ENCODE measurements at places on chromosomes 2 and 18.

GRCh38 chr2:130756874-130757668 lies 1.7 kb downstream of the AMER3 start:
- DNase-seq = no peak

GRCh38 chr18:10190564-10190963 lies 263.9 kb upstream of the APCDD1 start:
- no peak for DNase-seq

GRCh38 chr2:210428393-210429179 lies 48.0 kb downstream of the LANCL1 start:
- DNase-seq = no peak

DNA sequence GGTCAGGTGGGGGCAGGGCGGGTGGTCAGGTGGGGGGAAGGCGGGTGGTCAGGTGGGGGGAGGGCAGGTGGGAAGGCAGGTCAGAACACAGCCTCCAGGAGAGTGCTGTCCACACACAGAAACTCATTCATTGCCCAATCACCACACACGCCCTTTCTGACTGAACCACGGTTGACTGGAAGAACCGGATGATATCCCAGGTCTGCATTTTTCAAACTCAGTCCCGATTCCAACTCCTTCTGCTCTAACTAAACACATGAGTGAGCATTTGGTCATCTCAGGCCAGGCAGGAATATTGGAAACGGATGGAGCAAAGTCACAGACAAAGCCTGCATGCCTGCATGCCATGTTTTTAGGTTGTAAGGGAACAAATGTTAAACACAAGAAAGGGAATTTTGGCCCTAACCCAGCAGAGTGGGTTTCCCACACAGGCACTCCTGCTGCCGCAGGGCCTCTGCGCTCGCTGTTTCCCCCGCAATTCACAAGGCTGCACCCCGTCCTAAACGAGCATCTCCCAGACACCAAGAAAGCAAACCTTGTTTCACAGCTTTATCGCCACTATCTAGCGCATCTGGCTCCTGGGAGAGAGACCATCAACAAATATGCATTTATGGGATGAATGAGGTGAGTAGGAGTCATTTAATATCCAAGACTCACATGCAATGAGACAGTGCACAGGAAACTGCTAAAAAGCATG lies 100.1 kb downstream of the ZNF516 start:
- DNase-seq = peak; percentile 33

- DNase-seq = no peak
These were observed 6.2 kb downstream of the INSIG2 start for GRCh38 chr2:118094503-118094902.

GRCh38 chr18:76686737-76687231 lies 135.6 kb upstream of the ZNF236 start:
- peak; percentile 39 for DNase-seq

DNA sequence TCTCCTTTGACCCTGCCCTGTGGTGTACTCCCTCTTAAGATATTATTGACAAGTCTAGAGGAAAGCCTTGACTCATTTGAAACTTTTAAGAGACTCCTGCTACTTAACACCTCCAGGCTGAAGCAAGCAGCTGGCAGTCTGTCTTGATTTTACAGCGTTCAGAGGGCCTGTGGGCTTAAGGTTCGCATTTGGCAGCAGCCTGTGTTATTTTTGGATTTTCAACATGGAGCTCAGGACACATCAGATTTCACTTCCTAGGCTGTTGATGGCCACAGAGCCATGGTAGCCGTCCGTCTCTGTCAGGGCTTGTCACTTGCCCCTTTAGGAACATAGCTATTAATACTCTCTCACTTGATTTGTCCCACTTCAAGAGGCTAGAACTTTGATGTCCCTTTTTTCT lies 73.6 kb downstream of the VWA3B start:
- no peak for DNase-seq

DNA sequence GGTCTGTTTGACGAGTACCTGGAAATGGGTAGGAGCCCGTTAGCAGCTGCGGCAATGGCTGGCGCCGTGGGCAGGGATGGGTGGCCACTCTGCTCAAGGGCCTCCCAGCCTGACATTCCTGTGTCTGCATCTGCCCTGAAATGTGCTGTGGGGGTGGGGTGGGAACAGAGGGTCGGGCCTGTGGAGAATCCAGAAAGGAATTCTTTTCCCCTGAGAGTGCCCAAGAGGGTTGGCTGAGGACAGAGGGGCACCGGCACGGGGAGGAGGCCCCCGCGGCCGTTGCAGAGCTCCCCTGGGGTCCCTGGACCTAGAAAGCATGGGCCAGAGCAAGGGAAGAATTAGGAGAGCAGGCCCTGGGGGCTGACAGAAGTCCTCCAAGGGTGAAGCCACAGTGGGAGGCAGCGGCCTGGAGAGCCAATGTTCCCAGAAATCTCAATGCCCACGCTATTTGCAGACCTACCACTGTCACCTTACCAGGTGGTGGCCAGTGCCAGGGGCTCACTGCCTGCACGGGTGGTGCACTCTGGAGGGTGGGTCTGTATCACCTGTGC lies 27.8 kb downstream of the ANO7 start:
- no peak for DNase-seq

DNA sequence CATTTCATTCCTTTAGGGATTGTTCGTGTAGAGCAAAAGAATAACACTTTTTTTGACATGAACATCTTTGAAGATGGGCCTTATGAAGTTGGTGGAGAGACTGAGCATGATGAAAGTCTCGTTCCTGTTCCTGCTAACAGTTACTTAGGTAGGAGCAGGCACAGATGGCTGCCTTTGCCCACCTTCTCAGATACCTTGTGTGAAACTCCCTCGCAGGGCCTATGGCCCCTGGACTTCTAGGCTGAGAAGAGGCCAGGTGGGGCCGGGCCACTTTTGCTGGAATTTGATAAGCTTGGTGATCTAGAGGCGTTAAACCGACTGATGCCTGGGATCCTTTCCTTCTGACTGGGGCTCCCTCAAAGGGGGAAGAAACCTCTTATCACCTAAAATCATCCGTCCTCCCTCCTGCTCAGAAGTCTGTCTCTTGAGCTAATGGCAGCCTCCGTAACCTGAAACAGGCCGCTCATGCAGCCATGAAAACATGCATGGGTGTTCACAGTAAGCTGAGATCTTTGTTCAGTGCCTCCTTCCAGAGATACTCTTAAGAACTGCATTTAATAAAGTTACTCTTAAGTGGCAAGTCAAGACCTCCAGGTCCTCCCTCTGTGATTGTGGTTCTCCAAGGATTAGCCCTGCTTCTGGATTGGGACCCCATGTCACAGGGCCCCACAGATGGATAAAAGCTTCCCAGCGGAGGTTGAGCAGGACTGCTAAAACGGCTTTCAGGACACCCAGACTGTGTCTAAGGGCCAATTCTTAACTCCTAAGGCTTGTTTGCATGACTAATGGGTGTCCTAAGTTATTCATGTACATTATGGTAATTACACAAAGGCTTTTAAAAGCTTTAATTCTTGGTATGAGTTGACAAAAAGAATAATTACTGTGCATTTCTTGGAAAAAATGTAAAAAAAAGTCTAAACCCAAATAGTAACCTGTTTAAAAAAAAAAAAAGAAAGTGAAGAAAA lies 43.9 kb downstream of the ITGA6 start:
- no peak for DNase-seq

DNA sequence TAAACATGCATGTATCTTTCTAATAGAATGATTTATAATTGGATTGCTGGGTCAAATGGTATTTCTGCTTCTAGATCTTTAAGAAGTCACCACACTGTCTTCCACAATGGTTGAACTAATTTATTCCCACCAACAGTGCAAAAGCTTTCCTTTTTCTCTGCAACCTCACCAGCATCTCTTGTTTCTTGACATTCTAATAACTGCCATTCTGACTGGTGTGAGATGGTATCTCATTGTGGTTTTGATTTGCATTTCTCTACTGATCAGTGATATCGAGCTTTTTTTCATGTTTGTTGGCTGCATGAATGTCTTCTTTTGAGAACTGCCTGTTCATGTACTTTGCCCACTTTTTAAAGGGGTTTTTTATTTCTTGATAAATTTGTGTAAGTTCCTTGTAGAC lies 182.5 kb downstream of the ANKRD44 start:
- DNase-seq = no peak
